ENCODE measurements at places on chromosomes 7 and 10.

DNA sequence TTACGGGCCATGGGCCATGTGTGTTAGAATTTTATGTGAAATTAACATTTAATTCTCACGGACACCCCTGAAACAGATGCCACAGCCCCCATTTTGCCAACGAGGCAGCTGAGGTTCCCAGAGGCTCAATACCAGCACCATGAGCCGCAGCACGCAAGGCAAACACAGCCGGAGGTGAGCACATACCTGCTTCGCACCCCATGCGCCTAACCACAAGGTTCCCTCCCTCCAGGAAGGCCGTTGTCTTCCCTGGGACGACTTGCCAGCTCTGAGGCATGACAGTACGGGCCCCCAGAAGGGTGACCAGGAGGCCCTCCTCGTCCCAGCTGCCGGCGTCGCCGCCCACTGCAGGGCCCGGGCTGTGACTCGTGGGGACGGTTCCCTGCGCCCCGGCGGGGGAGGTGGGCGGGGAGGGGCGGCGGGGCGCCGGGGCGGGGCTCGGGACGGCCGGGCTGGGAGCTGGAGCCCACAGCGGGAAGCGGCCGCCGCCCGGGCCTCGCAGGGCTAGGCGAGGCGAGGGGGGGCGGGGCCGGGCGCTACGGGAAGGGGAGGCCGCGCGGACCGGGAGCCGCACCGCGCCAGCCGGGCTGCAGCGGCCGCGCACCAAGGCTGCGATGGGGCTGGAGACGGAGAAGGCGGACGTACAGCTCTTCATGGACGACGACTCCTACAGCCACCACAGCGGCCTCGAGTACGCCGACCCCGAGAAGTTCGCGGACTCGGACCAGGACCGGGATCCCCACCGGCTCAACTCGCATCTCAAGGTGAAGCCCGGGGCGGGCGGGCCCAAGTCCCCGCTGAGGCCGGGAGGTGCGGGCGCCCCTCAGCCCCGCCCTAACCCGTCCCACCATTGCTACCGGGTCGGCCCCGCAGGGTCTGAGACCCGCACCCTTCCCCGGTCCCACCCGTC is at the start of gene CAV2:
Gene CAV2 (plus strand): TSS at position 571 of the 910 bp plus-strand sequence. CDS start 44 bp downstream, at position 615.
- peak; percentile 80 for DNase-seq

DNA sequence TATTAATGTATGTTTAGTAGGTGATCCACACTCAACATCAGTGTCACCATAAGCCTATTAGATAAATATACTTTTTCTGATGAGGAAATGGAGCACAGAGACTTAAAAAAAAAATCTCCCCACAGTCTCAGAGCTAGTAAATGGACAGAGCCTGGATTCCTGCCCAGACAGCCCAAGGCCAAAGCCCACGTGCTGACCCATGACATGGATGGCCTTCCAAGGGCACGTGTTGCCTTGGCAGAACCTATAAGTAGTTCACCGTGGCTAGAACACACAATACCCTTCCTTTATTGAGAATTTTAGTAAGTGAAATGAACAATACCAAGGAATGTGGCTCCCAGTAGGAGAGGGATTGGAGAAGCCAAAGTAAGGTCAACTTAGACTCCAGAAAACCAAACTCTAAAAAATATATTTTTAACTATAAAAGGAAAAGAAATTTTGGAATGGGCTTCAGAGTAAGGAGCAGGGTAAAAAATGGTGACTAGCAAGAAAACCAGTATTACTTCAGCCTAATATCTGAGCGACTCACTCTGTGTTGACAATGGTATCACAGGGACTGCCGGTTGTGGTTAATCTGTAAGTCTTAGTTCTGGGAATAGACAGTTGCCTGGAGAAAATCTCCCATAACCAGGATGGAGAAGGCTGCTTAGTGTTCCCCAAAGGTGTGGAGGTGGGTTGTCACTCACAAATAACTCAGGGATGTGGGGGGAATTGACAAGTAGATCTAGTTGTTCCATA is 223.0 kb downstream of the SORCS1 start:
- DNase-seq, result no peak

- no peak for DNase-seq
These were observed 62.4 kb upstream of the PAX2 start for GRCh38 chr10:100683004-100683403.

GRCh38 chr10:14412624-14413023 is 81.9 kb upstream of the FRMD4A start:
- DNase-seq, result peak; percentile 13

DNA sequence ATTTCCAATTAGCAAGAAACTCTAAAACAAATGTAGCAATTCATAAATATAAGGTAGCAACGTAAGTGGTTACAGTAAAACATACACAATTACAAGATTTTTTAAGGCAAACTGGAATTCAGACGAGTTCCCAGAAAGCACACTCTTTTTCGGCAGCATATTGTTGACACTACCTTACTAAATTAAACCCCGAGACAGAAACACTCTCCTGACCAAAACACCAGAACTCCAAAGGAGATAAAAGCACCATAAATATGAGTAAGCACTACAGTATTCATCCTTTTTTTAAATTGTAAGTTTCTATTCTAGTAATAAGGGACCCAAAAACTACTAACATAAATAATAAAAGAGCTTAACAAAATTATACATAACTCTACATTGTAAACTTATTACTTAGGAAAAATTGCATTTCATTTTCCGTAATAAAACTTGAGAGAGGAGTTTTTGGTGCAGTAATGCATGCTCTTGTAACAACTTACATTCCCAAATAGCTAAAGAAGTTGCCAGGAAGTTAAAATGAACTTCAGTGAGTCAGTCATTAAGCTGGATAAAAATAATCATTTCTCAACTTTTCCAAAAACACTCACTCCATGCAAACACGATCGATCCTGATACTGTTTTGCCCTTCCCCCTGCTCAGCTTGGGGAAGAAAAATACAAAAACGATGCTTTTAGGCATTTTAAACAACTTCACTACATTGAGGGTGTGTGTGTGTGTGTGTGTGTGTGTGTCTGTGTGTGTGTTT is 2.0 kb downstream of the PIP4K2A start:
- peak; percentile 40 for DNase-seq

GRCh38 chr7:128168667-128169210 is 72.3 kb upstream of the LEP start:
- peak; percentile 21 for DNase-seq

DNA sequence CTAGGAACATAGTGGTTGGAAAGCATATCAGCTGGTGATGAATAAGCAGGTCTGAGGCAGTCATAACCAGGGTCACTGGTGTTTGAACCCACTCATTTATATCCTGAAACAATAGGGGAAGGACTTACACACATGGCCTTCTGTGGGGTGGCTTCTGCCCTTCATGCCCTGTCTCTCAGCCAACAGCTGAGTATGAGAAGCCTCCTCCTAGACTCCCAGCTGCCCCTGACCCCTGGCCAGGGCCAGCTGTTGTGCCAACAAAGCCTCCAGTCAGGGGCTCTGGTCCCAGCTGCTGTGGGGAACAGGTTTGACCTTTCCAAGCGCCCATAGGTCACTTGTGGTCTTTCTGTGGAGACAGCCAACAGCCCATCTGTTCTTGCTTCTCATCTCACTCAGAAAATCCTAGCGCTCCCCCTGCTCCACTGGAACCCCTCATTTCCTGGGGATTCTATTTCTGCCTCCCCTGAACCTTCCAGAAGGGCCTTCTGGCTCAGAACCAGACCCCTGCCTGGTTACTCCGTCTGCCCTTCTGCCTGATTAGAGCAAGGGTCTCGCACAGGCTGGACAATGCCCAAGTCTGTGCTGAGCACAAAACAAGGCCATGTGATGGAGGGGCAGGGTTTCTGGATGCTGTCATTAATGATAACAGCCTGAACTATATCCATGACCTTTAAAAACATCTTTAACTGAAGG is 9.7 kb upstream of the PURB start:
- no peak for DNase-seq

DNA sequence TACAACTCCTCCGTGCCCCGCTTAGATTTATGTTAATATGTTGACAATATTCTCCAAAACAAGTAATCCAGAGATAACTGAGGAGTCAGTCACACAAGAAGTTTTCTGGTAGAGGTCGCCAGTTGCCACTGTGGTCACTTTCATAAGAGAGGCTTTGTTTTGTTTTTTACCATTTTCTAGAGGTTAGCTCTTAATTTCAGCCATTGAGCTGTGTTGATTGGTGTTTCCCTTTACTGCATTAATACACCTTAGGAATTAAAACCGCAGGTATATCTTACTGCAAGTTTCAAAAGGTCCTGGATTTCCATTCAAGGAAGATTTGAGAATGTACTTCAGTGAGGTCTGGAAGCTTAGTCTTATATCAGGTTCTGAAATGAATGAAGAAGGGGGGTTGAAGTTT is 3.5 kb downstream of the BMI1 start:
- no peak for DNase-seq

GRCh38 chr10:33227489-33227888 is 107.0 kb downstream of the NRP1 start:
- no peak for DNase-seq

- peak; percentile 60 for DNase-seq
These were observed 133.5 kb downstream of the MTPAP start for GRCh38 chr10:30215623-30216022.

GRCh38 chr10:128422190-128422589 is 296.0 kb upstream of the MKI67 start:
- DNase-seq, result no peak

- peak; percentile 86 for DNase-seq
These were observed 66.3 kb upstream of the KLF6 start for GRCh38 chr10:3850999-3851937.

DNA sequence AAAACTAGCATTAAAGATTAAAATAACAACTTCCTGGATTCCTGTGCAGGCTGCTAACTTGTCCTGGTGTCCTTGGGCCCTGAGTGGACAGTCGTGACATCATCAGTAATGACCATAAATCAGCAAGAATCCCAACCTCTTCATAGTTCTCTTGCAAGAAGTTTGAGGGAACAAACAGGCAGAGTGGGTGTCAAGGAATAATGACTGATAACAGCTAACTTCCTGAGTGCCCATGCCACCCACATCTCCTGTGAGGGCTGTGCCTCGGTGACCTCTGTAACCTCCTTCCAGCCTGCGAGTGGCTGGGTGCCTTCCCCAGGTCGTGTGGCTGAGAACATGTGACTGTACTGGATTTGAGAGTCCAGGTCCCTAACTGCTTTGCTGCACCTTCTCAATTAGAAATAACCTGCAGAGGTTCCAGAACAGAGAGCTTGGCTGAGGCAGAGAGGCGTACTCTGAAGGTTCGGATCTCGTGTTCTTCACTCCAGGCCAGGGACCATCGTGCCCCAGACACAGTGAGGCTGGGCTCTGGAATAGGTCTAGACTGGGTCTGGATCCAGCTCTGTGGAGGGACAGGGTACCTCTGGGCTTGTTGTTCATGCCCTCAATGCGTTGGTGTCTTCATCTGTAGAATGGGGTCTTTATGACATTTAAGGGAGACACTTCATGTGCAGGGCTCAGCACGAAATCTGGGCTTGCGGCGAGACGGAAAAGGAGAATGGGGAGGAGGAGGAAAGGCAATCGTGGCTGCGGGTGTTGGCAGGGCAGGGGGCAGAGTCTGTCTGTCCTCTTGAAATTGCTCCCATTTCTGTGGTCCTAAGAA is 313.1 kb upstream of the ZNF32 start:
- peak; percentile 42 for DNase-seq

GRCh38 chr7:54823776-54824175 is 64.8 kb upstream of the SEC61G start:
- DNase-seq, result no peak

DNA sequence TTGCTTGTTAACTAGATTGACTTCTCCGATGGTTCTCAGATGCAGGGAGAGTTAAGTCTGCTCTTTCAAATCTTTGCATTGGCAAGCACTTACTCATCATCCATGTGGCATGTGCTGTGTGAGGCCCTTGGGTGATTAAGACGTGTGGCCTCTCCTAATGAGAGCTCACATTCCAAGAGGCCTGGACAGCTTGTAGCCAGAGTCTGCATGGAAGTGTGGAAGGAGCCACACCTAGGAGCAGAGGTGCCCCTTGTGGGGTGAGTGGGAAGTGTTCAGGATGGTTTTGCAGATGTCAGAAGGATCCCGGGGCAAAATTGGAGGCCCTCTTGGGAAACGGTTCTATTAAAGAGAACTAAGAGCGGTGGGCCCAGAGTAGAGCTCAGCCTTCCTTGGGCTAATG is 225.9 kb downstream of the PAXIP1 start:
- DNase-seq, result peak; percentile 1

- DNase-seq, result peak; percentile 74
These were observed 252.2 kb downstream of the ELFN1 start for GRCh38 chr7:1922071-1922869.

- DNase-seq, result peak; percentile 76
These were observed 340.2 kb downstream of the KCNMA1 start for GRCh38 chr10:77297393-77297739.

- DNase-seq, result no peak
These were observed 209.1 kb downstream of the PRPF18 start for GRCh38 chr10:13795653-13796555.

DNA sequence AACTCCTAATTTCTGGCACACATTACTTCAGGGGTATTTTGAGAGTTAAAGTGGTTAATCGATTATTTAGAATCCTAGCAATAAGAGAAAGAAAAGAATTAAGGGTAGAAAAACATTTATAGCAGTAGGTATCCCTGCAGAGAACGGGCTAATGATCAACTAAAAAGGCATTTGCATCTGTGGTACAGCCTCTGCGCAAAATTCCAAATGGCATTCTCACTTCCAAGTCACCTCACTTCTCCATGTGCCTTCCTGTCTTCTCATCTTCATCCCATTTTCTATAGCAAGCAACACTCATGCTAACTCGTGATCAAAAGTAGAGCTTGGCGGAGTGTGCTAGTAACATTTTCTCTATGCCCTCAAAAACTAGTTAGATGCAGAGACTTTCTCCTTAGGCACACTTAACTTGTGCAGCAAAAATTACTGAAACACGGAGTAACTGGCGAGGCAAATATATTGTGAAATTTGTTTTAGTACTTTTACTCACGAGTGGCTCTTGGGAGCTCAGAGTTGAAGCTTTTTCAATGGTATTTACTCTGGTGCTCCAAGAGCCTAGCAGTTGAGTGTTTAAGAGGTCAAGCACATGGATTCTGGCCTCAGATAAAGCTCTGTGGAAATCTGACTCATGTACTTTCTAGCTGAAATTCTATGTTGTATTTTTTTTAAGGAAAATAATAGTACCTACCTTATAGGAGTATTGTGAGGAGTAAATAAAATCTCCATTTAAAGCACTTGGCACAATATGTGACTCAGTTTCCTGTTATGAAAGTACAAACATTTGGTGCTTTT is 65.1 kb downstream of the MET start:
- no peak for DNase-seq
